ENCODE measurements at places on chromosomes 3 and 15.
A peak's percentile ranks its signal among the peaks of the same experiment; 100 is the strongest.

DNA sequence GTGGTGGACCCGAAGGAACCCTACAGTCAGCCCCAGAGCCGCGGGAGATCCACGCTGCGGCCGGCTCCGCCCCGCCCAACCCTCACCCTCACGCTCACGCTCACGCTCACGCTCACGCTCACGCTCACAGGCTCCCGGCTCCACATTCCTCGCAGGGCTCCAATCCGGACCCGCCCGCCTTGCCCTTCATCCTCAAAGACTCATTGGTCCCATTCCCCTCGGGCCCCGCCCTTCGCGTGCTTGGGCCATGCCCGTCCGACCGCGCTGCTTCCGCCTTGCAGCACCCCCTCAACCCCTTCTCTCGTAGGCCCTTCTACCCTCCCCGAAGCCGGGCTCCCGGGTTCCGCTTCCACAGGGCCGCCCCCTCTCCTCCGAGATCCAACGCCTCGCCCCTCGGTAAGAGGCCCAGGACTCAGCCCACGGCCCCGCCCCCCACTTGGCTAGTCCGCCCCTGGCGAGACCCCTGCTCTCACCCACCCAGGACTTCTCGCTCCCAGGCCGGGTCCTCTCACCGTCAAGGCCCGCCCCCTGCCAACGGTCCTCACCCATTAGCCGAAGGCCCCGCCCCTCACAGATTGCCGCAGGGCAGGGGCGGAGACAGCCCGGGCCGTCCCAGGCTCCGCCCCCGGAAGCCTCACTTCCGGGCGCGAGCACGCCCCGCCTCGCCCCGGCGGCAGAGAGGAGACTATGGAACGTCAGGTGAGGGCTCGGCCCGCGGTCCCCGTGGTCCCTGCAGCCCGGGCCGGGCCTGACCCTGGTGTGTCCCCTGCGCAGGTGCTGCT, at the start of gene APEH:
Gene APEH (plus strand): TSS at position 637 of the 782 bp plus-strand sequence. CDS start 51 bp downstream, at position 688.
- DNase-seq, result peak; percentile 98

DNA sequence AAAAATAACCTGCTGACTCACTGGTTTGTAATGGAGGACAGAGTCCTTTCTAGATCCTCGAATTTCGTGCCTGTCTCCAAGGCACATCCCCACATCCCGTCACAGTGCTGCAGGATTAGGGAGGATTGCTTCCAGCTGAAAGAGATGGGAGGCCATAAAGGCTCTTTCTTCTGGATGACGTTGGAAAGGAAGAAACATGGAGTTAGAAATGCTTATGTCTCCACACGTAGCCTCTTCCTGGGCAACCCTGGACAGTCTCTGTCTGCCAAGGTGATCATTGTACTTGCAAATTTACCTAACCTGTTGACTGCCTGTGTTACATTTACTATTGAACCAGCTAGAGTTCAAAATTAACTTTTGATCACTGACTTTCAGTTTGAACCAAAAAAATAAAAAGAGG, 27.6 kb upstream of the VILL start:
- DNase-seq, result no peak

DNA sequence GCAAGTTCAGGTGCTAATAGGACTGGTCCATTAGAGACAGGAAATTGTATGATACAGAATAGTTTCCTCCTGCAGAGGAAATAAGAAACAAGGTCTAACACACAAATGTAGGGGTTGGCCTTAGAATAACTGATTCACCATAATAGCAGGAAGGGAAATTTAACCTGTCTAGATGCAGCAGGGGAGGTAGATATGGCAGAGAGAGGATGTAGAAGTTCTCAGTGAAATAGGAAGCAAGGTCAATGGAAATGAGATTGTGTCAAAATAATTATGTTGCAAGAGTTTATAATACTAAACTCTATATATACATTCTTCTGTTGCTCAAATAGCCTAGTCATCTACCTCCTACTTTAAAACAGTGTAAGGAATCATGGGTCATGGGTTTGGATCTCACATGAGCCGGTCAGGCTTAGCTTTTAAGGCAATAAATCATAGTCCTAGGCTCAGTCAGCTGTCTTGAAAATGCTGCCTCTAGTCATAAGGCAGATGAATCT, 17.0 kb downstream of the BCL2A1 start:
- no peak for DNase-seq

DNA sequence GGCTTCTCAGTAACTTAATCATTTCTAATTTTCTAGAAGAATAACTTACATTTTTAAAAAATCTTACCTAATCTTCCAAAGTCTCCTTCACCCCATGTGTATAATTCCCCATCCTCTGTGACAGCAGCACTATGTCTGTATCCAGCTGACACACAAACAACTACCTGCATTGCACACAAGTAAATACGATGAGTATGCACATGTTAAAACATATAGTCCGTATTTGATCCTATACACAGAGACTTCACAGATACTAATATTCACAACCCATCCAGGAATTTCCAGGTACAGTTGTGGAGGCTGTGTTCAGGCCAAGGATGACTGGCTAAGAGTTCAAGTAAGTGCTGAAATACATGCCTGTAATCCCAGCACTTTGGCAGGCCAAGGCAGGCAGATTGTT, 78.6 kb downstream of the HERC1 start:
- no peak for DNase-seq

DNA sequence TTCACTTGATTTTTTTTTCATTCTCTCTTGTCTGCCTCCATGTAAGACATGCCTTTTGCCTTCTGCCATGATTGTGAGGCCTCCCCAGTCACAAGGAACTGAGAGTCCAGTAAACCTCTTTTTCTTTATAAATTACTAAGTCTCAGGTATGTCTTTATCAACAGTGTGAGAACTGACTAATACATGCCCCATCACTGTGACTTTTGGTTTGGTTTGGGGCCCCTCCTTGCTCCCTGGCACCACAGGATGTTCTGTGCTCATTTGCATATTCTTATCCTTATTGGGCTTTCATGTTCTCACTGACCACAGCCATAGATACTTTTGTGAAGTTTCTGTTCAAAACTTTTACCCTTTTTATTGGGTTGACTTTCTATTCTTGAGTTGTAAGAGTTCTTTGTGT, 3.8 kb upstream of the PRR20G start:
- no peak for DNase-seq

DNA sequence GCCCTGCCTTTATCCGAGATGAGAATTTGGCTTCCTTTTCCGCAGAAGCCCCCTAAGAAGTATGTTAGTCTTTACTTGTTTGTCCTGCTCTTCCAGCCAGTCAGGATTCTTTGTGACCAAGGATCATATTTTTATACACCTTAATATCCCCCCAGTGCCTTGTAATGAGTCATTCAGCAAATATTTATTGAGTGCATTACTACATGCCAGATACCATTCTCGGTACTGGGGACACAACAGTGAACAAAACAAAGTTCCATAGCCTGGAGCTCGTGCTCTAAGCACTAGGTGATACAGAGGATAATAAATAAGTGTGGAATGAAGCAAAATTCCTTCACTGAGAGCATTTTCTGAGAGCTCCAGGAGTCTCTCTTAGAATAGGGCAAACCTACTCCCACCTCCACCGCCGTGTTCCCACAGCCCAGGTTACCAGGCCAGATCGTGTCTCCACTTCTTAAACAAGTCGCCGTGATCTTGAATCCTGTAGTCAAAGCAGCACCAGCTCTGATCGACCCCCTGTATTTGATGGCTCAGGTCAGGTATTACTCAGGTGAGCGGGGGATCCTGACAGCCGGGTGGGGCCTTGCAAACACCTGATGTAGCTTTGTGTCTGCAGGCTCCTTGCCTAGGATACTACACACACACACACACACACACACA, 18.5 kb downstream of the TTC21A start:
- DNase-seq, result no peak

GRCh38 chr3:107690522-107691138, 167.9 kb downstream of the BBX start:
- no peak for DNase-seq

DNA sequence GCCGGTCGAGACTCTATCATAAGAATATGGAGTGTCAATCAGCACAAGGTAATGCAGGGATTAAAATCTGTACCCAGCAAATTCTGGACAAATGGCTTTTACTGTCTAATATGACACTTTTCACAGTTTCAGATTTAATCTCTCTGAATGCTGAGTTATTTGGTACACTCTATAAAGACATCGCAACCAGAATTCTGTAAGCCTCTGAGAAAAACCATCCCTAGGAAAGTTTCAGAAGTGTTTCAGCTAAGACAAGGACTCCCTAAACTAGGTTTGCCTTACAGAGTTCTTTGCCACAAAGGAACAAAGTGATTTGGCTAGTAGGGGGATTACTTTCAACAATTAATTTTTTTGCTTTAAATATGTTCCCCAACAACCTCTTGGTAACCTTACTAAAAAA, 11.3 kb downstream of the WDR48 start:
- DNase-seq, result no peak

DNA sequence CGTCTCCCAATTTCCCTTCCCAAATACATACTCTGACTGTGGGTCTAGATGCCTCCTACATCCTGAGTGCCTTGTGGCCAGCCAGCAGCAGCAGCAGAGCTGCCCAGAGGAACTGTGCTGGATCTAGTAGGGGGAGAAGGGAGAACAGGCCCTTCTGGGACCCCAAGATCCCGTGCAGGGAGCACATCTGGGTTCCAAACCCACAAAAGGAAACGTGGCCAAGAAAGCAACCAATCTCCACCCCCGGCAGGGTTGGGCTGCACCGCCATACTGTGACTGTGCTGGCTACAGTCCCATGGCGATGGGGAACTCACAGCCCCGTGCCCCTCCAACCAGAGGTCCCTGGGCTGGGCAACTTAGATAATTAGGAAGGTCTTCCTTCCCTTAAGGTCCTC, 86.3 kb downstream of the PPCDC start:
- DNase-seq, result no peak

GRCh38 chr15:92074646-92075045, 221.1 kb downstream of the SLCO3A1 start:
- DNase-seq, result no peak

GRCh38 chr3:143676021-143676420, 172.2 kb downstream of the SLC9A9 start:
- no peak for DNase-seq

DNA sequence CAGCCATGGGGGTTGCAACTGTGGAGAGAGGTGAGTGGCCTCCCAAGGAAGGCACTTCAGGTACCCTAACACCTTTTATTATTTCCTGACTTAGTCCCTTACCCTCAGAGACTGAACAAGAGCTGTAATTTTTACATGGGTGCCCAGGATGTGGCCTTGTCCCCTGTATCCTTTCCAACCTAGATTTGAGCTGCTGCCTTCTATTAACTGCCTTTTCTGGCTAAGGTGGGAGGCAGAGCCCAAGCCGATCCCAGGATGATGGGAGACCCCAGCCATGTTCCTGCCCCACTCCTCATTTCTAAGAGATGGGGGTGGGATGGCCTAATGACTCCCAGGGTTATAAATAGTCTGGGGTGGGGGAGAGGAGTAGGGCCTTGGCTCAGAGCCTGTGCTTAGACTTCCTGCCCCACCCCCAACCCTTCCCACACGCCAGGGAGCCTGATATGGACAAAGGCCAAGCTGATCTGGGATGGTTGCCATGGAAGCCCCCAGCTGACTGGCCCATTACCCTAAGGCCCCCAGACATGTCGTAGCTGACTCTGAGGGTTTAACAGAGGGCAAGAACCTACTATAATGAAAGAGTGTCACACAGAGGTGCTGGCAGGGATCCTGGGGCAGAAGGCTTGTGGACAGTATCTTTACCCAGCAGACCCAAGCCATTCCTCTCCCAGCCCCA, 1.9 kb downstream of the KLHDC8B start:
- DNase-seq, result no peak

DNA sequence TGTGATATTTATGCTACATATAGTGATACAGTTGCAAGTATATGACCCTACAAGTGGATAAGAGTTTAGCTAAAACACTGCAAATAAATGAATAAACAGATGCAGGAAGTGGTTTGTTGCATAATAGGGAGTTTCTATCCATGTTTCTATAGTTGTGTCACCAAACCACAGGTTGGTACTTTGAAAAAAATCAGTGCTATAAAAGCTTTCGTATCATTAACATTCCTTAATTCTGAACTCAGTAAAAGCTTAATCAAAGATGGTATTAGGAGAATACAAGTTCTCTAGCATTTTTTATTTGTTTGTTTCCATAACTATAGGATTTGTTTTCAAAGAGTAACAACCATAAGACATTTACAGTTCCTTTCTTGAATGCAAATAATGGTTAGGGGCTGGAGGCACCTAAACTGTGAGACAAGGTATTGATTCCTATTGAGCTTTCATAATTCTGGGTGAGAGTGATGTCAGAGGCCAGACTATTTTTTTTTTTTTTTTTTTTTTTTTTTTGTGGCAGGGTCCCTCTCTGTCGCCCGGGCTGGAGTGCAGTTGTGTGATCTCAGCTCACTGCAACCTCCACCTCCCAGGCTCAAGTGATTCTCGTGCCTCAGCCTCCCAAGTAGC, 29.6 kb downstream of the CPOX start:
- no peak for DNase-seq

DNA sequence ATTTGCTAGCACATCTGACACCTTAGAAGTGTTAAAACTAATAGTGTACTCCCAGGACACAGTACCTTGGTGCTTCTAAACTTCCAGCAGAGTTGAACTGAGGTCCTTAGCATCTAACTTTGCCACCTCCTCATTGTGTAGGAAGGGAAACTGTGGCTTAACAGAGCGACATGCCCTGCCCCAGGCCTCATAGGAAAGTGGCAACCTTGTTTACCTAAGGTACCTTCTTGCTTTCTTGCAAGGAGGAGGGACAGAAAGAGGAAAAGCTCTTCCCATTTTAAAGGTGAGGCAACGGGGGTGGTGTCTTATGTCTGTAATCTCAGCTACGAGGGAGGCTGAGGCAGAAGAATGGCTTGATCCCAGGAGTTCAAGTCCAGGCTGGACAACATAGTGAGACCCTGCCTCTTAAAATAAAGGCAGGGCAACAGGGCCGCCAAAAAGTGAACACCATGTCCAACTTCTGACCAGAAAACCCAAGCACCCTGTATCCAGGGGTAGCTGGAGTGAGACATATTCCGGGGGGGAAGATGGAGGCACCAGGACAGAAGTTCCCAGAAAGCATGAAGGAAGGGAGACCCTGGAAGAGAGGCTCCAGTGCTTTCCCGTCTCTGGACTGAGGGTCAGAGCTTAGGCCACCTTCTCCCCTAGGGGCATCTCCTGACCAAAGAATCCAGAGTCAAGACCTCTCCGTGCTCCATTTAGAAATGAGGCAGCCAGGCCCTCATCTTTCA, 540 bp upstream of the KLHL40 start:
- DNase-seq, result no peak

All from stimulated activated CD4-positive, alpha-beta T cell treated with anti-CD3 and anti-CD28 coated beads, Interleukin-4, amount 100 ng/mL, for 1 hour (primary cell).